ENCODE measurements at places on chromosomes 4 and X.

DNA sequence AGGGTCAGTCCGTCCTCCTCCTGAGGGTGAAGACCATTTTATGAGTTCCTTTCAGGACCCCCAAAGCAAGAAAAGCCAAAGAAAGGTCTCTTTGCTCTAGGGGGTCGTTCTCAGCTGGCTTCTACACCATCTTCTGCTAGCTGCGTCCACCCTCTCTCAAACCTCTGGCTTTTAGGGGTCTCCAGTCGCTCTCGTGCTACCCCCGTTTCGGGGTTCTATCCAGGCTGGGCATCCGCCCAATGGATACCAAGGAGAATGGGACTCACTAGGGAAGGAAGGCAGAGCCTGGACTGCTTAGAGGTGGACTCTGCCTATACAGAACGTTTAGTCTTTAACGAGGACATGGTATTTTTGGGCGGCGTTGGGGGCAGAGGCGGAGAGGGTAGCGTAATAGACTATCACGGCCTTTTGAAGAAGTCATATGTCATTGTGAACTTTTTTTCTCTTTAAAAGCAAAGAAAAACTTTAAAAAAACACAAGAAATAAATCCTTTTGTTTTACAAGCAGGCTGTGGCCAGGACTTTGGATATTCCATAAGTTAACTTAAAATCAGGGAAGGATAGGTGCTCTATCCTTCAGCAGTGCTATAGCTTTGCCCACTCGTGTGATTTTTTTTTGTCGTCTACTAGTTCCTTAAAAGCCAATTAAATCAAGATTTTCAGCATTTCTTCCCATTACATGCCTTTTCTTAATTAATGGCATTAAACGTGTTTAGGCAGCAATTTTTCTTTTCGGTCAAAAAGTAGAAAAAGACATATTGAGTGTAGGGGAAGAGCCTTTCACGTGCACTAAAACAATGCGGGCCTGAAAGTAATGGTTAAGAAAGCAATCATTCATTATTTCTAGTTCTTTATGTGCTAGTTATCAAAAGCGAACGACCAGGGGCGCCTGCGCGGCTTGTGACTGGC, 7.2 kb upstream of the PITX2 start:
- H3K27ac ChIP-seq = no peak overlapping the region
- no peaks in the 10 kb centered on the region for H3K36me3 ChIP-seq
- no peak overlapping the region for H3K4me3 ChIP-seq
- DNase-seq = no peak
- peaks cover 86% of the 10 kb centered on the region for H3K27me3 ChIP-seq

DNA sequence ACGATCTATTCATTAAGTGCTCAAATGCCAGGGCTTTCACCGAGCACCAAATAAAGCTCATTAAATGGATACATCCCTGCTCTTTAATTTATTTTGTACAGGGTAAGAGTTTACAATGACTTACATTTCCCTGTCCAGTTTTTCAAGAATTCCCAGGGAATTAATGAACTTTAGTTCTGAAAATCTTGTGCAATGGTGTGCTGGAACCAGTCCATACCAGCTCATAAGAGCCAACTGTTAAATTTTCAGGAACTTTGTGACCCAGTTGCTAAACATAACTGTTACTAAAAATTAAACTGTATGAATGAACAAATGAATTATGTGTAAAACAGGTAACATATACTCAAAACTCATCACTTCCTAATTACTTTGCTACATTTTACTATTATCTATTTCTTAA, 191.7 kb upstream of the RASGEF1B start:
- DNase-seq = no peak
- H3K4me3 ChIP-seq = no peak overlapping the region
- H3K27ac ChIP-seq = no peak overlapping the region

- no peak for DNase-seq
- no peaks in the 10 kb centered on the region for H3K36me3 ChIP-seq
- no peaks in the 10 kb centered on the region for H3K27me3 ChIP-seq
- no peak overlapping the region for H3K27ac ChIP-seq
- H3K4me1 ChIP-seq = peaks cover 44% of the 10 kb centered on the region
These were observed 156.4 kb upstream of the CXCL13 start for GRCh38 chr4:77449171-77449570.

DNA sequence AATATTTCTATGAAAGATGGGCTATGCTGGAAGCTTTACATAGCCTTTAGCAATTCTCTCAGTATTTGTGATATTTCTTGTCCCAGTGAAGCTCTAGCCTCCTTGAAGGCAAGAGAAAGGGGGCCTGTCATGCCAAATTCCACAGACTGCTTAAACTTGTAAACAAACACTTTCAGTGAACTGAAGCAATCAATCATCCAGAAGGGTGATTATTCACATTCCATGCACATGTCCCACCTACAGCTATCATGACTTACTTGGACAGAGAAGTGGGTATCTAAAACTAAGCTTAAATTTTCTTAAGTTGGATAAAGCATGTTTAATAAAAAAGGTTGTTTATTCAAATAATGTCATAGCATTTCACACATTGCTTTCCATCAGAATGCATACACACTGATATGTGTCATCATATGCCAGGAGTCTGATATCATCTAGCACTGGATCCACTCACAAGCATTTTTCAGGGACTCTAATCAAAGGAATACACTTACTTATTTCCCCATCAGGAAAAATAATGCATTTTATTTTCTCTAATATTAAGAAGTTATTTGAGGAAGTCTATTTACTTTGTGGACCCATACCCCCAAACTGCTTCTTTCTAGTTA, 1.2 kb upstream of the FSTL5 start:
- no peak overlapping the region for H3K4me3 ChIP-seq
- no peak for DNase-seq
- H3K27ac ChIP-seq = no peak overlapping the region
- no peaks in the 10 kb centered on the region for H3K27me3 ChIP-seq
- H3K36me3 ChIP-seq = no peaks in the 10 kb centered on the region

- H3K27ac ChIP-seq = no peak overlapping the region
- no peaks in the 10 kb centered on the region for H3K27me3 ChIP-seq
- no peak overlapping the region for H3K4me3 ChIP-seq
- no peak for DNase-seq
- H3K4me1 ChIP-seq = no peaks in the 10 kb centered on the region
These were observed 339.7 kb upstream of the NWD2 start for GRCh38 chr4:36904823-36905222.

DNA sequence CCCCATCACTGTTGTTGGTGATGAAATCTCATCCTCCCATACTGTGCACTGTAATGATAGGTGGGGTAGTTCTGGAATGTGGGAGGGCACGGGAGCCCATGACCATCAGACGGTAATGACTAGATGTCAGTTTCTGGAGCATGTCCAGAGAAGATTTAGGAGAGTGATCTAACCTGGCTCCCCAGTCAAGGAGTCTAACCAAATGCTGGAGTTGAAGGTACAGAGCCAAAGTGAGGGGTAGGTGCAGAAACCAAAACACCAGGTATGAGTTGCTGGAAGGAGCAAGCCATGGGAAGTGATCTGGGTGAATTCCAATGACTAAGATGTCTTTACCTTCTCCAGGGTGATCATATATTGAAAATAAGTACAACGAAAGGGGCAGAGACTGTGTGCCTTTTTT, 296.9 kb downstream of the INPP4B start:
- DNase-seq = no peak
- H3K4me3 ChIP-seq = no peak overlapping the region
- no peaks in the 10 kb centered on the region for H3K4me1 ChIP-seq

DNA sequence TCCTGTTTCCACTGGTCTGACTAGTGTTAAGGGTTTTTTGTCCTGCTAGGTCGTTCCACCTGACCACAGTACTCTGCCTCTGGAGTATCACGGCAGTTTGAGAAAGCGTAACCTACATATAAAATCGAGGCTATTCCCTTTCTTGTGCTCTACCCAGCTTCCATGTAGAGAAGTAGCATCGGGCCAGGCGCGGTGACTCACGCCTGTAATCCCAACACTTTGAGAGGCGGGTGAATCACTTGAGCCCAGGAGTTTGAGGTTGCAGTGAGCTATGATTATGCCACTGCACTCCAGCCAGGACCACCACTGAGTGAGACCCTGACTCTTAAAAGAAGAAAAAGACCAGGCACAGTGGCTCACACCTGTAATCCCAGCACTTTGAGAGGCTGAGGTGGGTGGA, 7.5 kb downstream of the PPEF1 start:
- H3K27me3 ChIP-seq = no peaks in the 10 kb centered on the region
- no peaks in the 10 kb centered on the region for H3K4me1 ChIP-seq
- no peak overlapping the region for H3K4me3 ChIP-seq
- DNase-seq = no peak
